Stimulated activated CD4-positive, alpha-beta T cell treated with anti-CD3 and anti-CD28 coated beads, TNF-alpha, amount 100 ng/mL, for 48 hours (primary cell): ENCODE measurements at places on chromosomes 7 and 10.

DNA sequence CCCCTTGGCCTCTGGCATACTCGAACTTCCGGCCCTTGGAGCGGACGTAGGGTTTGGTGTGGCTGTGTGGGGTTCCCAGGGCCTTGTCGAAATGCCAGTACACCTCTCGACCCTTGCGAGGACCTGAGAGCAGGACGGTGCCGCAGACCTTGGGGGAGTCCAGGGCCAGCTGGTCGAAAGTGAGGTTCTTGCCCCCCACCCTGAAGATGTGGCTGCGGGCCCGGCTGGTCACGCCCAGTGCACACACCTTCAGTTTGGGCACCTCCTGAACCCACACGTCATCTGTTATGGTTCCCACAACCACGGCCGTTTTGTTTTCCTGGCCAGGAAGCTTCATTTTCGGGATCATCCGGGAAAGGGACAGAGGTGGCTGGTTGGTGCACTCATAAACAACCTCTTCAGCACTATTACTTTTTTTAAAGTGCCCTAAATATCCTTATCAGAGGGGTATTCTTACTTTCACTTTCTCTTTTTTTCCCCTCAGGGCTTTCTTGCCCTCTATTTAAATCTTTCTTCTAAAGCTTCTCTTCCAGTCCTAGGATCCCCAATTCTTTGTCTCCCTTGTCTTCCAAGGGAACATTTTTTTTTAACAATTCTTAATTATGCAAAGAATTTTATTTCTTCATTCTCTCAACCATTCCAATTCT, 44.9 kb upstream of the FAM3C start:
- no peak for DNase-seq

DNA sequence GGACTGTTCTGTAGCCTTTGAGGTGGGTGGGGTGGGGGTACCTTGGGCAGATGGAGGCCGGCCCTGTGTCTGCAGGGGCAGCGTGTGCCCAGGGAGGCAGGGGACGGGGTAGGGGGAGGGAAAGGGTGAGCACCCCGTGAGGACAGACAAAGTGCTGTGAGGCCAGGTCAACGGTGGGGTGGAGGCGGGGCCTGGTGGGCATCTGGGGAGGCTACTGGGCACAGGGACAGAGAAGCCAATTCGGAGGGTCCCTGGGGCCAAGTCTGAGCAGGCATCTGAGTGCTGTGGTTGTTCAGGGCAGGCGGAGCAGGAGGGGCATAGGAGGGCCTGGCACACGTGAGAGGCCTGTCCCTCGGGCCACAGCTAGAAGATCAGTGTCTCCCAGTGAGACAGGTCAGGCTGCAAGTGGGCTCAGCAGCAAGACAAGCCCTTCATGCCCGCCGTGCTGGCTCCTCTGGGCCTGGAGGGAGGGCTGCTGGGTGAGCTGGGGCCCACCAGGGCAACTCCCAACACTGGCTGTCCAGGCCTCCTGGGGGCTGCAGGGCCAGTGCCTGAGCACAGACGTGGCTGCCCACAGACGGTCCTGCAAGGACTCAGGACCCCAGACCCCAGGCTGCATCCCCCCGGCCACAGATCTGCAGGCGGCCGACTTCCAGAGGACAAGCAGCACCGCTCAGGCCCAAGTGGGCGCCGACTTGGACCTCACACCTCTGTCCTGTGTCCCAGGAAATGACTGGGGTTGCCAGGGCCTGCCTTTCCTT, 26.4 kb upstream of the KNDC1 start:
- no peak for DNase-seq

DNA sequence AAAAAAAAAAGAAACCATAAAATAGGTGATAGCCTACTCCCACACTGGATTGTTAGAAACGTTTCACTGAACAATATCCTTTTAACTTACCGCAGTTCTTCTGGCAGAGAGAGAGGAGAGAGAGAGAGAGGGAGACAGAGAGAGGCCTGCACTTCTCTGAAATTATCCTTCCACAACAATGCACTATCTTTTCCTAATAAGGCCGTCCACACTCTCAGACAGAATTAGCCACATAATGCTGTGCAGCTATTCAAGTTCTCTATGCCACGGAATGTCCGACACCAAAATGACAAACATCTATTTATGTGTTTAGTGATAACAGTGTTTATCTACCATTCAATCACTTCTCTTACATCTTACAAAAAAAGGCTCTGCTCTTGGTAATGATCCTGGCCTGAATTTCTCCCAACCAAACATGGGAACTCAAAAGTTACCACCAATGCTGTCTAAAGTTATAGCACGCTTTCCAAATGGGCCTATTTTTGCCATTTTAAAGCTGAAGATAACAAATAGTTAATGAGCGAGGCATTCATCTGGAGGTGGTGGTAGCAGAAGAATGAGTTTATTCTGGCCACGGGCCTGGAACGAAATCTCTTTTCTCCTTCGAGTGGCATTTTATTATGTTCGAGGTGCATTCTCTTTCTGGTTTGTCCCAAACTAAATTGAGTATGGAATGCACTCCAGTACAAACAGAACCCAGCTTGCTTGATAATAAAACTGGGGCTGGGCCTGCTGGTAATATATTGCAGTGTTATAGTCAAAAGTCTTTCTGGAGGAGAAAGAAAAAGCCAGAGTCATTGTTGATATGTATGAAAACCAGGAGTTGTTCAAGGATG, 160.2 kb upstream of the SVIL start:
- DNase-seq = no peak

- no peak for DNase-seq
Measured at GRCh38 chr10:6136215-6137201, 47.7 kb downstream of the RBM17 start.

DNA sequence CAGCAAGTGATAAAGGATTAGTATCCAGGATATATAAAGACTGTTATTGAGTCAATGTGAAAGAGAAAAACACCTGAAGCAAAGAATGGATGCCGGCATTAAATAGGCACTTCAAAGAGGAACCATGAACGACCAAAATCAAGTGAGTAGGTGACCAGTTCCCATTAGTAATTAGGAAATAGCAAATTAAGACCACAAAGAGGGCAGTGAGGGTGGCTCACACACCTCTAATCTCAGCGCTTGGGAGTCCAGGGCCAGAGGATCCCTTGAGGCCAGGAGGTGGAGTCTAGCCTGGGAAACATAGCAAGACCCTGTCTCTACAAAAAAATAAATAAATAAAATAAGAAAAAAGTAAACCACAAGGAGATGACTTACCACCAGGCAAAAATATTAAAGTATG, 1.5 kb upstream of the ANTXRL start:
- no peak for DNase-seq

- no peak for DNase-seq
Measured at GRCh38 chr7:17535776-17536175, 237.3 kb downstream of the AHR start.

- no peak for DNase-seq
Measured at GRCh38 chr7:54823776-54824175, 64.8 kb upstream of the SEC61G start.

- no peak for DNase-seq
Measured at GRCh38 chr7:2164646-2165045, 68.1 kb downstream of the MAD1L1 start.

- peak; percentile 47 for DNase-seq
Measured at GRCh38 chr7:140229591-140230515, 53.1 kb upstream of the KDM7A start.

DNA sequence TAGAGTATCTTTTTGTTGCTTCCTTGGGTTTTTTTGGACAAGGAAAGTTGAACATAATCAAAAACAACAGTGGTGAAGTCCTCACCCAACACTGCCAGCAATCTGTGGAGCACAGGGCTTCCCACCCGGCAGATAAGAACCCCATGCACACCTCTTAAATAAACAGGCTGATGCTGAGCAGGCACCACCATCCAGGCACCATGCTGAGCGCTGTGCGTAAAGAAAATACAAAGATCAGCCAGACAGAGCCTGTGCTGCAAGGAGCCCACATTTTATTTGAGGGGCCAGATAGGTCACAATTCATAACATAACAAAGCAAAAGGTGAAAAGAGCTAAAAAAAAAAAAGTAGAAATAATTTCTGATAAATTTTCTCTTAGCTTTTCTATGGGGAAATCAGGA, 231.2 kb downstream of the PTPRN2 start:
- DNase-seq = no peak

DNA sequence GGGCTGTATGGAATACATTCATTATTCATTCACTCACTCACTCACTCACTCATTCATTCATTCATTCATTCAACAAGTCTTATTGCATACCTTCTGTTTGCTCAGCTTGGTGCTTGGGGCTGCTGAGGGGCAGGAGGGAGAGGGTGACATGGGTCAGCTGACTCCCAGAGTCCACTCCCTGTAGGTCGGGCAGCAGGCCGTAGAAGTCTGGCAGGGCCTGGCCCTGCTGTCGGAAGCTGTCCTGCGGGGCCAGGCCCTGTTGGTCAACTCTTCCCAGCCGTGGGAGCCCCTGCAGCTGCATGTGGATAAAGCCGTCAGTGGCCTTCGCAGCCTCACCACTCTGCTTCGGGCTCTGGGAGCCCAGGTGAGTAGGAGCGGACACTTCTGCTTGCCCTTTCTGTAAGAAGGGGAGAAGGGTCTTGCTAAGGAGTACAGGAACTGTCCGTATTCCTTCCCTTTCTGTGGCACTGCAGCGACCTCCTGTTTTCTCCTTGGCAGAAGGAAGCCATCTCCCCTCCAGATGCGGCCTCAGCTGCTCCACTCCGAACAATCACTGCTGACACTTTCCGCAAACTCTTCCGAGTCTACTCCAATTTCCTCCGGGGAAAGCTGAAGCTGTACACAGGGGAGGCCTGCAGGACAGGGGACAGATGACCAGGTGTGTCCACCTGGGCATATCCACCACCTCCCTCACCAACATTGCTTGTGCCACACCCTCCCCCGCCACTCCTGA, 2.4 kb downstream of the EPO start:
- DNase-seq = no peak

DNA sequence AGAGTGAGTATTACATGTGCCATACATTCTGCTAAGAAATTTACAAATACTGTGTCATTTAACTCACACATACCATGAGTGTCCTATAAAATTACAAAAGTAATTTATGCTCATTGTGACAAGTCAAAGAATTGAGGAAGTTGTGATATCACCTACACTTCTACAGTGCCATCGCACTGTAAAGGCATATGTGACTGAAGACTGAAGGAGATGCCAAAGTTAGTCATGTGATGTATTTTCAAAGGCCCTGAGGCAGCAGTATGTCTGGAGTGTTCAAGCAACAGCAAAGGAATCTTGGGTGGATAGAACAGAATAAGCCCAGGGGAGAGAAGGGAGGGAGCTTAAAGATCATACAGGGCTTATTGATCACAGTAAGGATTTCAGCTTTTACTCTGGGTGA, 176.8 kb downstream of the WNT2 start:
- DNase-seq = no peak

DNA sequence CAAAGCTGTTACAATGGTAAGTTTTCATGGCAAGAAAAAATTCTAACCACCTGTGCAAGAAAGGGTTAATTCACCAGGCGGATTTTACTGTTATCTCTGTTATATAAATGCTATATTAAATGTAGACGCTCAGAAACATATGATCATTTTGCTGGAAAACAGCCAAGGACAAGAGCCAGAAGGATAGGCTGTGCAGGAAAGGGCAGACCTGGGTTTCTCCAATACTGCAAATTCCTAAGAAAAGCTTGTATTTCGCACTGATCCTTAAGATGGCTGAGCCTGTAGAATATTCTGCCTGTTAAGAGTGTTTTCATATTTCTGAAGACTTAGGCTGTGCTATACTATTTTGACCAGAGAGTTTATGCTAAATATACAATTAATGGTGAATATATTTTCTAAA, 564.1 kb upstream of the KCND2 start:
- DNase-seq = no peak
